Activated T-cell treated with anti-CD3 and anti-CD28 coated beads, Interleukin-2, amount 50 U/mL, for 72 hours (primary cell): ENCODE measurements at places on chromosomes 3 and 15.

DNA sequence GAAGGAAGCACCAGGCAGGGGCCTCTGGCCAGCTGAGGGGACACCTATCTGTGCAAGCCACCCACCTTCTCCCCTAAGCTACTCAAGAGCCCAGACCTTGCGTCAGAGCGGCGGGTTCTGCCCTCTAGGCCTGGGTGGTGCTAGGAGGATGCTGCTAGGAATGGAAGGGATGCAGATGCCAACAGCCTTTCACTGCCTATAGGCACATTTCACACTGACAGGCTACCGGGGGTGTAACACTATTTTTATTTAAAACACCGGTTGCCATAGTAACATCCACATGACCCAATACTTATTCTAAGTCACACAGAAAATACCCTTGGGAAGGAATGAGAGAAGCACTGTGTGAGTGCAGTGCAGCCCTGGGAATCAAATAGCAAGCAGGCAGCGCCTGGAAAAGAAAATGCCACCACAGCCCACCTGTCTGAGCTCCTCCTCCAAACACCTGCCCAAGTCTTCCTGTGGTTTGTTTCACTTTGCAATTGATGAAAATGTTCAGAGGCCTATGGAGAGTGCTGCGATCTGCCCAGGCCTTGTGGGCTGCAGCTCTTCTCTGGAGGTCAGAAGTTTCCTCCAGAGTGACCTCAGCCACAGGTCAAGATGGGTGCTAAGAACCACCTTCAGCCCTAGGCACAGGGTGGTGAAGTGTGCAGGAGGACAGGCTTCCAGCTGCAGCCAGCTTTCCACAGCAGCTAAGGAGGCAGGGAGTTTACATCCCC lies 113.5 kb upstream of the TOPAZ1 start:
- DNase-seq = no peak

GRCh38 chr3:31616711-31617110 lies 84.0 kb downstream of the STT3B start:
- no peak for DNase-seq

GRCh38 chr15:61175024-61175423 lies 54.1 kb downstream of the RORA start:
- DNase-seq = no peak

- no peak for DNase-seq
Observed at GRCh38 chr3:185779461-185779860, 45.4 kb downstream of the IGF2BP2 start.

DNA sequence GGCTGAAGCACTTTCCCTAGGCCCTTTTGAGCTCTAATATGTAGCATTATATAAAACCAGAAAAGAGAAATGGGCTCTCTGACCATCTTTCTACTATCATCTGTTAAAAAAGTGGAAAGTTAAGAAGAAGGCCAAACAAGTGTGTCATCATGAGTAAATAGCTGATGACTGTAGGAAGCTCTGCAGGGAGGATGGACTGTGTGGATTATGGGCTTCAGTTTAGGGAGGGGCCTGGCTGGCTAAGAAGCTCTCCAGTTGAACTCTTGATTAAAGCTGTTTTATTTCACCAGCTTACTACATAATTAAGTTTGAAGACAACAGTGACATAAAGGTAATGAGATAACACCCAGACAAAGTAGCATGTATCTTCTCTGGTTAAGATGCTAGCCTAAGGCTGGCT lies 30.6 kb downstream of the INTS14 start:
- no peak for DNase-seq

DNA sequence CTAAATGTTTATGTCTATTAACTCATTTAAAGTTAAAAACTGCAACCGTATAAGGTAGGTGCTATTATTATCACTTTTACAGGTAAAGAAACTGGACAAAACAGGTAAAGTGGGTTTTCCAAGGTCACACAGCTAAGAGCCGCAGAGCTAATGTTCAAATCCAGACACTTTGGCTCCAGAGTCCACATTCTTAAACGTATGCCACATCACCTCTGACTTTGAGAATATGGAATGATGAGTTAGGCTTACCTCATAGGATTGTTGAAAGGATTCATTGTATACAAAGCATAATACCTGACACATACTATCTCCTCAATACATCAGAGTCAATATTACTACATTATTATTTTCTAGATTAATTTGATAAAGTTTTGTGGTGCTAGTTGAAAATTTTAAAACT lies 240.9 kb upstream of the STT3B start:
- no peak for DNase-seq

DNA sequence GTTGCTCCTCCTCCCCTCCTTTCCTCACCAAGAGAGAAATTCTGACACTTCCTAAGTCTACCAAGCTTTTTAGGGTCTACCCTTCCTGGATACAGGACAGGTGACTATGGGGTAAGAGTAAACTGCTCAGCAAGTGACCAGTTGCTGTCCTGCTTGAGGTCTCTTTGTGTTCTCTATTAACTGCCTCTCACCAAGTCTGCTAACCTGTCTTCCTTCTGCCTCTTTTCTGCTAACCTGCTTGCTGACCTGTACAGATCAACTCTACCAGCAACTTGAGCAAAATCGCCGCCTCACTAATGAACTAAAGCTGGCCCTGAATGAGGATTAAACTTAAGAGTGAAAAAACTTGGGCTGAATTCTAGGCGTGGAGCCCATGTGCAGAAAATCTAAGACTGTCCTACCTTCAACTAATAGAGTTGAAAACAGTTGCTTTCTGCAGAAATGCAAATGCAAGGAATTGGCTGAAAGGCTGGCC lies 27.1 kb downstream of the TPM1 start:
- no peak for DNase-seq

DNA sequence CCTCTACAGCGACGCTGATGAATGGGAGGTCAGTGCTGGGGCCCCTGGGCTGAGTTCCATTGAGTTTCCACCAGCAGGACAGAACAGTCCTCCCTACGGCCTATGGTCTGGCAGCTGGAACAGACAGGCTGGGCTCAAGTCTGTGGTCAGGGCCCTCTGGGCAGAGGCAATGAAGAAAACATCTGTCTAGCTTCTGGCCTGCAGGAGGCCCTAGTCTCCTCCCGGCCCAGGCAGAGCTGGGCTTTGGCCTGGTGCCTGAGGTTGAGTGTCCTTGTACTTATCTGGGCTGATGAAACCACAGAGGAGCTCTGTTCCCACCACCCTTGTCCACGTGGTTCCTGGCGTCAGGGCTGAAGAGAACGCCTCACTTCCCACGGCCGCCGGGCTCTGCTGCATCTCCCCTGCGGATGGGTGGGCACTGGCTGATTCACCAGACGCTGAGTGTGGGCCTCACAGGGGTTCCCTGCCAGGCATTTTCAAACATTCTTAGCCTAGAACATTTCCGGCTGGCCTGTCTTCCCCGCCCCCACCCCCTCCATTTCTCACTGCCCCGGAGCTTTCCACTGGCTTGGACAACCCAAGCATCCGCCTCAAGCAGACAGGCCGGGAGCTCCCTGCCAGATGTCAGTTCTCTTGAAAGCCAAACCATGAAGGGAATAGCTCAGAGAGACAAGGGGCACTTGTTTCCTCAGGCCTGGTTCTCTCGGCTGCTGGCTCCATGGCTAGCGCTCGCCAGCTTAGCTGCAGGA lies 20.3 kb downstream of the PPCDC start:
- no peak for DNase-seq

DNA sequence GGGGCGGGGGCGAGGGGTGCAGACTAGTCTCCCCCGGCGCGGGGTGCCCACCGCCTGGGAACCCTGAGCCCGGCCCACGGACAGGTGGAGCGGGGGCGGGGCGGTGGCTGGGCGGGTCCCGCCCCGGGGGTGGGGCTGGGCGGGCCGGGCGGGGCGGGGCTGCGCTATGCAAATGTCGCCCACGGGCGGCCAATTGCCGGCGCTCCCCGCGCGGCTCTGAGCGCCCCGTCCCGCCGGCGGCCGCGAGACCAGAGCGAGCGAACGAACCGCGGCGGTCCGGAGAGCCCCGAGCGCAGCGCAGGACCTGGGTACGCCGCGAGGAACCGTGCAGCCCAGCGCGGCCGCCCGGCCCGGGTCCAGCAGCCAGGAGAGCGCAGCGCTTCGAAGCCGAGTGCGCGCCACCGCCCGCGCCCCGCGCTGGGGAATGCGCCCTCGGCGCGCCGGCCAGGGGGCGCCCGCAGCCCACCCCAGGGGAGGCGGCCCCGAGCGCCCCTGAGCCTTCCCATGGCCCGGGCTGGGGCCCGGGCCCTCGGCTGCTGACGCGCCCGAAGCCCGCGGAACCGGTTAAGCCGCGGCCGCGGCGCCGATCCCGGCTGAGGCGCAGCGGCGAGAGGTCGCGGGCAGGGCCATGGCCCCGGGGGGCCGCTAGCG lies at the start of gene SEMA3F:
SEMA3F (plus strand) TSS at position 485 of the 651 bp plus-strand sequence. CDS start 4,299 bp downstream, outside the sequence.
- DNase-seq = peak; percentile 77

GRCh38 chr3:81908561-81908960 lies 147.1 kb upstream of the GBE1 start:
- DNase-seq = no peak

DNA sequence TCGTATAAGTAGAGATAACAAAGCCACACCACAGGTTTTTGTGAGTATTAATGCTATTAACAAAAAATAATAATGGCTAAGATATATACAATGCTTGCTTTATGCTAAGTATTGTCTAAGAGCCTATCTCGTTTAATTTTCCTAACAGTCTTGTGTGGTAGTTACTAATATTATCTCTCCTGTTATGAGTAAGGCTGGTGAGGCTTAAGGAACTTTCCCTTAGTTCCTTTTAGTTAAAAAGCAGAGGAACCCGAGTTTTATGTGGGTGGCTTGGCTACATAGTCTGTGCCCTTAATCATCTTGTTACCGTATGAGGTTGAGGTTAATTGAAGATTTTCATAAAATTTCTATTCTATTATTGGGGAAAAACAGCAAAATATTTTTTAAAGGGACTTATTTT lies 218.4 kb downstream of the SOX2 start:
- DNase-seq = no peak

- DNase-seq = no peak
Observed at GRCh38 chr15:43524254-43524845, 6.9 kb downstream of the MAP1A start.

GRCh38 chr3:146154995-146155394 lies 6.0 kb downstream of the PLOD2 start:
- no peak for DNase-seq

GRCh38 chr3:57974796-57975388 lies 33.3 kb upstream of the FLNB start:
- no peak for DNase-seq

DNA sequence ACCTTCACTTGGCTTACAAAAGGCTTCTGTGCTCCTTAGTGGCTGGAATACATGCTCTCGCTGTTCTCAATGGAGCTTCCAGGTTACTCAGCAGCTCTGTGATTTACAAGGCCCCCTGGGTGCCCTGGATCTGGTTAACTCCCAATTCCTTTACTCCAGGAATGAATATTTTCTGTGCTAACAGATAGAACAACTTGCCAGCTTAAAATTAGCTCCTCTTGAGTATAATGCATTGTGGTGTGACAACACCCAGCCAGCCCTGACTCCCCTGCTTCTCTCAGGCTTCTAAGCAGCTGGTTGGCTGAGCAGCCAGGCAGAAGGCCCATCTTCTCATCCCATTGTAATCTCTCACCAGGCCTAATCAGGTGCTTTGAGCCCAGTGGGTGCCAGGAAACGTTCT lies 246.4 kb downstream of the ALCAM start:
- DNase-seq = no peak

DNA sequence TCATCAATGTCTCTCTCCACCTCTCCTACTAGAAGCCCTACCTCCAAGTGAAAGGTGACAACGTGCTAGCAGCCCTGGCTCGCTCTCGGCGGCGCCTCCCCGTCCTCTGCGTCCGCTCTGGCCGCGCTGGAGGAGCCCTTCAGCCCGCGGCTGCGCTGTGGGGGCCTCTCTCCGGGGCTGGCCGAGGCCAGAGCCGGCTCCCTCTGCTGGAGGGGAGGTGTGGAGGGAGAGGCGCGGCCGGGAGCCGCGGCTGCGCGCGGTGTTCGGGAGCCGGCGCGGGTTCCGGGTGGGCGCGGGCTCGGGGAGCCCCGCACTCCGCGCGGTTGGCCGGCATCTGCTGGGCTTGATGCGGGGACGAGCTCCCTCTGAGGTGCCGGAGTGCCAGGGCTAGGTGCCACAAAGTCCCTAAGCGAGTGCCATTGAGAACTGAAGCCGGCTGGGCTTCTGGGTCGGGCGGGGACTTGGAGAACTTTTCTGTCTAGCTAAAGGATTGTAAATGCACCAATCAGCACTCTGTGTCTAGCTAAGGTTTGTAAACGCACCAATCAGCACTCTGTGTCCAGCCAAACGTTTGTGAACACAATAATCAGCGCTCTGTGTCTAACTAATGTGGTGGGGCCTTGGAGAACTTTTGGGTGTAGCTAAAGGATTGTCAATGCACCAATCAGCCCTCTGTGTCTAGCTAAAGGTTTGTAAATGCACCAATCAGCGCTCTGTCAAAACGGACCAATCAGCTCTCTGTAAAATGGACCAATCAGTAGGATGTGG lies 84.8 kb upstream of the ARRDC4 start:
- peak; percentile 9 for DNase-seq

DNA sequence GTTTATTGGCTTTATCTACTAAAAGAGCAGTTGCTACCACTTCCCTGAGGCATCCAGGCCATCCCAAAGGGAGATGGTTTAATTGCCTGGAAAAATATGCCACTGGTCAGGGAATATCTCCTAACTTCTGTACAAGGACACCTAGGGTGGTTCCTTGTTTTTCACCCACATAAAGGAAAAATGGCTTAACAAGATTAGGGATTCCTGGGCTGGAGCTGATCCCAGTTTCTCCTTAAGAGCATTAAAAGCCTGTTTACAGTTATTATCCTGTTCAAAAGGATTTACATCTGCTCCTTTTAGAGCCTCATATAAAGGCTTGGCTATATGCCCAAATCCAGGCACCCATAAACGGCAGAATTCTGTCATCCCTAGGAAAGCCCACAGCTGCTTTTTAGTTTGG lies 70.2 kb upstream of the WNT7A start:
- no peak for DNase-seq

- peak; percentile 33 for DNase-seq
Observed at GRCh38 chr3:69983546-69984265, 15.8 kb upstream of the SAMMSON start.

- peak; percentile 12 for DNase-seq
Observed at GRCh38 chr15:38084289-38084688, 149.8 kb downstream of the TMCO5A start.

DNA sequence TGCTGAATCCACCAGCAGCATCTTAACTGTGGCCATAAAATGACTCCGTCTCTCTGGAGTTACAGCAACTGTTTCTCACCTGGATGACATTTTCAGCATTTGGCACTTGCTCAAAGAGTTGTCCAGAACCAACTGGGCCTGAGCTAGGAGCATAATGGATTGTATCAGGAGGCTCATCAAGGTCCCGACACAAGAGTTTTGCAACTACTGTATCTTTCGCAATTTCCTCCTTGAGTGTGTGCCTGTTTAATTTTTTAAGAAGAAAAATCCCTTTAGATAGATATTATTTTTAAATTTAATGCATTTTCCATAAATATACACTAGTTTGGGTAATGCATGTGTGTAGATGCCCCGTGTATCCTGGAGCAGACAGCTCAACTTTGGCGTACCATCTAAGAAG lies 44.3 kb upstream of the C3orf49 start:
- no peak for DNase-seq
